ENCODE measurements at places on chromosomes 4 and X.
A peak's percentile ranks its signal among the peaks of the same experiment; 100 is the strongest.

- DNase-seq = no peak
Observed at GRCh38 chr4:44848466-44848865, 122.1 kb upstream of the GNPDA2 start.

DNA sequence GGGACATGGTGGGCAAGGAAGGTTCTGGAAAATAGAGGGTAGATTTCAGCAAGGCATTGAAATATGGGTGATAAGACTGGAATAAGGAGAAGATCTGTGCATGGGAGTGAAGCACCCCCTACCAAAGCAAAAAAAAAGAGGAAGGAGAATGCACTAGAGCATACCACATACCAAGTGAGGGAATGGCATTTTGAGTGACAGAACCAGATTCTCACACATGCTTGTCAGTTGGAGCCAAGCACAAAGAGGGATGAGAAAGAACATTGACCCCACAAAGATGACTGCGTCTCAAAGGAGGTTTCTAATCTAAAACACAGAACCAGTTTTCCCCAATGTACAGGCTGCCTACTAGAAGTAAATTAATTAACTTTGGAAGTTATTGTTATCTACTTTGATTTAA, 140.3 kb upstream of the SMAD1 start:
- no peak for DNase-seq

DNA sequence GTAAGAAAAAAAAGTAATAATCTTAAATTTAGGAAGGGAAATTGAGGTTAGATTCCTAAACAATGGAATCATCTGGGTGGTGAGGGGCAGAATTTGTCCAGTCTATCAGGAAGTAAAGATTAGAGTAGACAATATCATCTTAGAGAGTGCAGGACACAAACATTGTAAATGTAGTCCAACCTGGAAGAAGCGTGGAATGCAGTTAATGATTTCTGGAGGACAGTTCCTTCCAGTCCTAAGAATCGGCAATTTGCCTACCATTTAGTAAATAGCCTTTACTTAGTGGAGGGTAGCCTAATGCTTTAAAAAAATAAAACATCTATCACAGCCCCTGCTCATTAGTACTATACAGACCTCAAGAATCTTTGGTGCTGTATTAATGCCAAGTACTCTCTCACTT, 147.5 kb upstream of the TTC29 start:
- DNase-seq = no peak

DNA sequence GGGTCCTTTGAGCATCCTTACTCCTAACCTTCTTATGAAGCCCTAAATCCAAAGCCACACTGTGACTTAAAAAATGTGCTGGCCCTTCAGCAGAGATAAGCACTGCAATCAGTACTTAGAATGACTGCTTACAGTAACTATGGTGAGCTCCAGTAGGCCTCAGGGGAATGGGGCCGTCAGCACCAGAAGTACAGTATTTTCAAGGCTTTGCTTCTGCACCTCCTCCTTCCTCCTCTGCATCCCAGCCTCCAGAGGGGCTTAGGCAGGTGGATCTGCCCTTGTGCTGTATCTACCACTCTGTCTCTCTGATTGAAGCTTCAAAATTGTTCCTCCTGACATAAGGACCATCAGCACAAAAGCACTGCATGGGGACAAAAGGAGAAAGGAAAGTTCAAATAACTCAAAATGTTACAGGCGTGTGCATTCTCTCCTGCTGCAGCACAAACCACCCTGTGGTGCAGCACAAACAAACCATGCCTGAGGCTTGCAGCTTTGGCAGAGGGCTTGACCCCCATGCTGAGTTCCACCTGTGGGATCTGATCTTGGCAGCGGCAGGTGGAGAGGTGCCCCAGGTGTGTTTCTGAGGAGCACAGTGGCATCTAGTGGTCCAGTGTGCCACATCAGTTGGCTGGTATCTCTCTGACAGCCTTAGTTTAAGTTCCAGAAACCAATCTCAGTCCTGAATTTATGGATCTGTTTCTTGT, 164.7 kb downstream of the SOWAHB start:
- DNase-seq = no peak

- DNase-seq = no peak
Observed at GRCh38 chr4:37953620-37954293, 6.4 kb upstream of the PTTG2 start.

- no peak for DNase-seq
Observed at GRCh38 chrX:137926090-137926489, 360.2 kb downstream of the ZIC3 start.

DNA sequence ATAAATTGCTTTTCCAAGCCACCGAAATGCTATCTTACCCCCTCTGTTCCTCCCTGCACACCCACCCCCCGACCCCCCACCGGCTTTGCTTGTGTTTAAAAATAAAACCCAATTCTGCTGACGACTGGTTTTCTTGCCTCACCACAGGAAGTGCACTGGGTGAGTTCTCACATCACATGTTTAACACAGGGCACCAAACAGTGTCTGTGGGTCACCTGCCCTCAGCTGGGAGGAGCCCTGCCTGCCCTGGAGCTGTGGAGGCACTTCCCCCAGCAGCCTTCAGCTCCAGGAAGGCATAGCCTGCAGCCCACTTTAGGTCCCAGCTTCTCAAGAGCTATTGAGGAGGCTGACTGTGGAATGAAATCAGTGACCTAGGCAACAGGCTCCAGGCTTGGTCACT, 8.8 kb downstream of the TMEM255A start:
- no peak for DNase-seq

DNA sequence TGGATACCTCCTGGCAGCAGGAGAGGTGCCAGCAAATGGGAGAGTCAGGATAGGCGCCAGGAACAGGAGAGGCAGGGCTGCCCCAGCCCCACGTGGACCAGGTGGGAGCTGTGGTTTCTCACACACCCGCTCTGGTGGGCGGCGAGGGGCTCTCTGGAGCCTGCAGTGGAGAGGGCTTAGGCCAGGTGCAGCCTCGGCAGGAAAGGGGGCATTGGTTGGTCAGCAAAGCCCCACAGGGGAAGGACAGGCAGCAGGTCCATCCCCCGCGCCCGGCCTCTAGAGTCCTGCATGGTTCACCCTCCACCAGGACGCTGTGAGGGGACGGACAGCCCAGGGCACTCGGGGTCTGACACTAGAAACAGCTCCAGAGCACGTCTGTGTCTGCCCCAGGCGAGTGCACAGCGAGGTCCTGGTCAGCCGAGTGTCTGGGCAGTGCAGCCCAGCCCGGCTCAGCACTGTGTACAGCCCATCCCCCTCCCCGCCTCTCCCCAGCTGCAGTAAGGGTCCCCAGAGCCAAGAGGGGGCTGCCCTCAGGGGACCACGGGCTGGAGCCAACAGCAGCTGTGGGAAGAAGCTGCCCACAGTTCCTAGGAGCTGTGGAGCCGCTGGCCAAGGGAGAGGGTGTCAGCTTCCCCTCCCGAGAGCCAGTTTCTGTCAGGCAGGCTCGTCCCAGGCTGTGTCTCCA, 8.2 kb downstream of the ATP5ME start:
- DNase-seq = no peak

DNA sequence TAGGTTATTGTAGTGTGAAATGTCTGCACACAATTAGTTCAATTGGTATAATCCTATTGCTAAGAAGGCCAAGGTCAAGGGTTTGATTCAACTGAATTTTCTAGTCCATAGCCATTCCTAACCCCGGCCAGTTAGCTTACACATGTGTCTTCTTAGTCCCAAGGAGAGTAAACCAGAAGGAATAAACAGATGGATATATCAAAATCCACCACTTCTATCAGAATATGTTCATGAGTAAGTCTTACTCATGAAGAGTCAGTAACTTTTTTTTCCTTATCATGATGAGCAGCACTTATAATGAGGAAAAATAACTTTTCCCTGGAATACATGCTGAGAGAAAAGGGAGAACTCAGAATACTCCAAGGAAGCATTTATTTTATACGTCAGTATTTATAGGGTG, 9.5 kb downstream of the HHIP start:
- DNase-seq = no peak

- peak; percentile 69 for DNase-seq
Observed at GRCh38 chrX:10833299-10834169, 213.1 kb upstream of the MID1 start.

- DNase-seq = no peak
Observed at GRCh38 chr4:94507708-94508107, 56.0 kb downstream of the PDLIM5 start.

DNA sequence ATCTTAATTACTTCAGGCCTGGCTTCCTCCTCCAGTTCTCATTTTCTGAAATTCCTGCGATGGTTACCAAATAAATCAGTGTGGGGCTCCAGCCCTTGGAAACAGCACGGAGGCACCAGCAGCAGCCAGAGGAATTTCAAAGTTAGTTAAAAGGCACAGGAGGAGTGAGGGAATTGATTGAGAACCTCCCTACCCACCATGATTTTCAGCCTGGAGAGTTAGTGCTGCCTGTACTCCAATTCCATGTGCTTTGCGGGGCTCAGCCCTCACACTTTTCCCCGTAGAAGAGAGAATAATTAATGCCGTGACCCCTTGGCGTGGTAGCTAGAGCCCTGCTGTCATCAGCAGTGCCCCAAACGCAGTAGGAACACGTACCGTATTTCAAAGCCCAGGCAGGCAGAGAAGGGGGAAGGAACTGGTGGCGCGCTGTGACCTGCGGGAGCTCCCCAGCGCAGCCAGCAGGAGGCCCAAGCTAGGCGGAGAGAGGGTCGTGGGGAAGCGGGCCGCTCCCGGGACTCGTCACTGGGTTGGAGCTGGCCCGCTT, 84.0 kb upstream of the IGFBP7 start:
- no peak for DNase-seq

GRCh38 chr4:140833280-140833679, 77.1 kb upstream of the TBC1D9 start:
- no peak for DNase-seq

DNA sequence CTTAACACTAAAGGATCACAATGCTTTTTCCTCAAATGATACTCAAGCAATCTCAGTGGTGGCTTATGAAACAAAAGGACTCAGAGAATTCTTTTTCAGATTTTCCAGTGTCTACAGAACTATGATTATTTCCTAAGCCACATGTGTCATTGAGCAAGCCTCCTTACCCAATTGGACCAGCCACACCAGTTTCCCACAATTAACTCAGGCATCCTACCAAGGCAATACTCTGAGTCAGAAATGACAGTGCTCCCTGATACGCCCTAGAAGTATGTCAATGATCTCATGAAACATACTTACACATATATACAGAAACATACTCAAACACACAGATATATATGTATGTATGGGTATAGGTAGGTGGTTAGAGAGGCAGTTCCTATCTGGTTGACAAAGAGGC, 4.8 kb downstream of the ADAMTS3 start:
- DNase-seq = no peak

- no peak for DNase-seq
Observed at GRCh38 chr4:88965053-88965452, 91.9 kb downstream of the FAM13A start.

DNA sequence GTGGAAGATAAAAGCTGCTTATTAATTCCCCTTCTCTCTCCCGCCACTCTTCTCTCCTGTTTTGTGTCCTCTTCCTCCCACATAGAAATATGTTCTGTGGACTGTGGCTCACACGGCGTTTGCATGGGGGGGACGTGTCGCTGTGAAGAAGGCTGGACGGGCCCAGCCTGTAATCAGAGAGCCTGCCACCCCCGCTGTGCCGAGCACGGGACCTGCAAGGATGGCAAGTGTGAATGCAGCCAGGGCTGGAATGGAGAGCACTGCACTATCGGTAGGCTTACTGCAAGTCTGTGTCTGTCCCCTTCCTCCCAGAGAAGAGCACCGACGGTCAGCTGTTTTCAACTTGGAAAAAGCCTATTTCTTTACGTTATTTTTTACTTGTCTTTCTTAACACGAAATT, 229.1 kb downstream of the DCTD start:
- no peak for DNase-seq

DNA sequence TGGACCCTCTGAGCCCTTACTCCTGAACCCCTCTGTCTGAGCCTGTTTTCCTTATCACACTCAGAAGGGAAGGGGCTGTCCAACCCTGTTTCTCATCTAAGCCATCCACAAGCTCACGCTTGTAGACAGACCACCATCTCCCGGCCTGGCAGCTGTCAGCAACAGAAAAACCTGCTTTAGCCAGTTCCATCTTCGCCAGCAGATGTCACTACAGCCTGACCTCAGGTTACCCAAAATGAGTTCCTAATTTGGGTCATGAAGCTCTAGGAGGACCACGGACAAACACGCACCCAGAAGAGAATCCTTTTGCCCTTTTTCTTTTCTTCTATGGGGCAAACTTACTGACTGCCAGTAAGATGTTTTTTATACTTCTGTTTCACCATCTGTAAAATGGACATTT, 445.4 kb downstream of the BCOR start:
- DNase-seq = no peak

GRCh38 chrX:39194673-39195072, 393.4 kb downstream of the MID1IP1 start:
- no peak for DNase-seq

Data from type B pancreatic cell (in vitro differentiated cells).